B cell (primary cell): ENCODE measurements at places on chromosomes 12 and 14.

DNA sequence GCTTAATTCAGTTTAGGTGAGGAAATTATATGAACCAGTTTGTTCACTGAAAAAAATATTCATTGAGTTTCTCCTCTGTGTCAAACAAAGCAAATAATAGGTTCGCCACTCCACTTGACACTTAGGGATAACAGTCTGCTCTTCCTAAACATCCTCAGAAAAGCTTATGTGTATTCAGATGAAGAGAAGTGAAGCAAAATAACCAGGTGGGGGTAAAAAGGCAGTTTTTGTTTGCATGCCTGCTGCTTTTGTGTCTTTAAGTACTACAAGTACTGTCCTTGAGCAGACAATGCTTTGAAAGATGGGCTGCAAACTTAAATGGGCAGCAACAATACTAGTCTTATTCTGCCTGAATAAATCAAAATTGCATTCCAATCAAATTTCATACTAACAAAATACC, 910.7 kb upstream of the MDGA2 start:
- no peak for DNase-seq

DNA sequence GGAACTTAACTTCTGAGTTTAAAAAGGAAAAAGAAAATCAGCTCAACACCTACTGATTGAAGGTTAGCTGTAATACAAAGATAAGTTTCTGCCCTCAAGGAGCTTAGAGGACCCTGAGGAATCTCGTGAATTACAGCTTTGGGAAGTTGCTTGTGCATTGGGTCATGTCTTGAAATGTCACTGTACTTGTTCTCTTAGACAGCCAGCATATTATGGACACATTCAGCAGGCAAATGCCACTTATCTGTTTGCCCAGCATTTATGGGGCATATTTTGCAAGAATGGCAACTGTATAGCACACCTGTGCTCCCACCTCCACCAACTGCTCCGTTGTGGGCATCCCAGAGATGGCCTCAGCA, 263.6 kb upstream of the CRY1 start:
- DNase-seq: no peak

- DNase-seq: no peak
Observed at GRCh38 chr12:12207746-12208145, 59.1 kb downstream of the LRP6 start.

DNA sequence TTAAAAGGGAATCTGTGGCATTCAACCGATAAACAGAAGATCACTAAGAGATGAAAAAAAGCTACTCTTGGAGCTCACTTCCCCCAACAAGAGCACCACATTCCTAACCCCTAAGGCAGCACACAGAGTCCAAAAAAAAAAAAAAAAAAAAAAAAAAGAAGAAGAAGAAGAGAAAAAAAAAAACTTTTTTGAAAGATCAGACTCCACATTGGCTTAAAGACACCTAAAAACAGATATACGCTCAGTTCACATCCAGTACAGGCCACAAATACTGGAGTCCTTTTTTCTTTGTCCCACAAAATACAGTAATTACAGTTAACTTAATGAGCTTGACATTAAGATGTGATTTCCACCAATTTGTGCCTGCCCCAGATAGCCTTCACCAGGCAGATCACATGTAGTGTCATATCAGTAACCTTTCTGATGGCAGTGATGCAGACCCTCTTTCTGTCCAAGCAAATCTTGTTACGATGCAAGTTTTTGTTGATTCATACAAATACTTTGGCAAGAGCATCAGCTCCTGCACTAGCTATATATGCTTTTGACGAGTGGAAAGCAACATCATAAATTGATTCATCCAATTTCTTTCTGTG, 20.7 kb downstream of the COCH start:
- DNase-seq: no peak

DNA sequence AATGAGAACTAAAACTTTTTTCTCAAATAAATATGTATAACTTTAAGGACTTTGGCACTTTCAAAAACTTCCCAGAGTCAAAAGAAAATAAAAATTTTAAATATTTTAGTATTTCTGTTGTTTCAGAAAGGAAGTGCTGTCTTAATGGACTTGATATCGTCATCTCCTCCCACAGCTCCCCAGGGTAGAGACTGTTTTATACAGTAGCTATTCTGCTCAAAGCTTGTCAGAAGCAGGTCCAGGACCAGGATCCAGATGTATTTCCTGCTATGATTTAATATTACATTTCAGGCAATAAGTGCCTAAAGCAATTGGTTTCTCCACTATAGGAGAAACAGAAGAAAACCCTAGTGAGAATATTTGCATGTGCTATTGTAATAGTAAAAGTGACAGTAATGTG, 218.5 kb upstream of the G2E3 start:
- no peak for DNase-seq
